H4 (cell line): ENCODE measurements at places on chromosomes 7 and 10.

- no peak for DNase-seq
Measured at GRCh38 chr10:61965703-61966395, 64.3 kb downstream of the ARID5B start.

DNA sequence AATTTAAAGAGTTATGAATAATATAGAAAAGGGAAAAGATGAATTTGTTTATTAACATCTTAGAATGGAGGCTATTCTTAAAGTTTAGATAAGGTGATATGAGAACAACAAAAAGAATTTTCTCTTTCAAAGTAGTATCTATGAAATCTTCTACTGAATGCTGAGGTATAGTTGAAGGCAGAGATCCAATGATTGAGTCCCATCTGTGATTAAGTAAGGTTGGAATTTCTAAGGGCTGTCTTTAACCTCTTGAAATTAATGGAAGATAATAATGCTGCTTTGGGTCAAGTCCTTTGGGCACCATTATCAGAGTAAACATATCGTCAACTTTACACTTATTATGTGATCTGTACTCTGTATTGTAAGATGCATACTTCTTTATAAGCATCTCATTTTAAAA is 307.9 kb downstream of the PRKG1 start:
- DNase-seq: no peak

GRCh38 chr10:124345521-124345920 is 73.2 kb downstream of the OAT start:
- DNase-seq: no peak

- DNase-seq: peak; percentile 62
Measured at GRCh38 chr10:95767884-95768556, 12.1 kb downstream of the ENTPD1 start.

- DNase-seq: no peak
Measured at GRCh38 chr10:132962623-132963429, 20.5 kb upstream of the CFAP46 start.

DNA sequence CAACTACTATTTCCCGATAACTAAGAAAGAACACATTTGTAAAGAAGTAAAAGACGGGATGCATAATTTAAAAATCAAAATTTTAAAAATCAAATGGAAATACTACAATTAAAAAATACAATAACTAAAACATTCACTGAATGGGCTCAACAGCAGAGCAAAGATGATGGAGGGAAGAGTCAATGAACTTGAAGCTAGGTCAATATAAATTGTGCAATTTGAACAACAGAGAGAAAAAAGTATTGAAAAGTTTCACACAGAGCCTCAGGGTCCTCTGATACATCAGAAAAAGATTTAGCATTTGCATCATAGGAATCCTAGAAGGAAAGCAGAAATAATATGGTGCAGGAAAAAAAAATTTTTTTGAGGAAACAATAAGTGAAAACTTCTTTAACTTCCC is 581.0 kb downstream of the KCNMA1 start:
- DNase-seq: no peak

- DNase-seq: no peak
Measured at GRCh38 chr7:91514591-91514990, 250.4 kb downstream of the FZD1 start.

- DNase-seq: no peak
Measured at GRCh38 chr10:71077796-71078453, 134.4 kb upstream of the UNC5B start.

DNA sequence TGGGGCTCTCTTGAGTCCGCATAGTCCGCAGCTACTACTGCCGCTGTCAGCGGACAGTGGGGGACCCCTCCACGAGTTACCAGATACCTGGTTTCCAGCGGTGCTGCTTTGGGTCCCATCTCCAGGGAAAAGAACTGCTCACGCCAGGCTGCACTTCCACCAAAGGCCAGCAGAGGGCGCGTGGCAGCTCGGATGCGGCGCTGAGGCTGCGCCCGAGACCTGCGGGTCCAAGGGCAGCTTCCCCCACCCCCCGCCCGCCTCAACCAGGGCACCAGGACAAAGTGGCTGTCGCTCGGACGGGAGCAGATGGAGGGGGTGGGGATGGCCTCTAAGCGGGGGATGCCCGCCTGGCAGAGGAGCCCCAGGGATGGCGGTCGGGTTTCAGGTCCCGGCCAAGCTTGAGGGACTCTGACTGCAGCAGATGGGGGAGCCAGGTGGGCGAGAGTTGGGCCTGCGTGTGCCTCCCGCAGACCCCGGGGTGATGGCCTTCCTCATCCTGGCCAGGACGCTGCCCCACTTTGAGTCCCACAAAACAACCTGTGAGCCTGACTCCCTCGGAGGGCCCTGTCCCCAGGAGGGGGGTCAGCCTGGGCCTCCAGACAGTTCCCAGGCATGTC is 23.8 kb upstream of the ZNF735 start:
- no peak for DNase-seq

DNA sequence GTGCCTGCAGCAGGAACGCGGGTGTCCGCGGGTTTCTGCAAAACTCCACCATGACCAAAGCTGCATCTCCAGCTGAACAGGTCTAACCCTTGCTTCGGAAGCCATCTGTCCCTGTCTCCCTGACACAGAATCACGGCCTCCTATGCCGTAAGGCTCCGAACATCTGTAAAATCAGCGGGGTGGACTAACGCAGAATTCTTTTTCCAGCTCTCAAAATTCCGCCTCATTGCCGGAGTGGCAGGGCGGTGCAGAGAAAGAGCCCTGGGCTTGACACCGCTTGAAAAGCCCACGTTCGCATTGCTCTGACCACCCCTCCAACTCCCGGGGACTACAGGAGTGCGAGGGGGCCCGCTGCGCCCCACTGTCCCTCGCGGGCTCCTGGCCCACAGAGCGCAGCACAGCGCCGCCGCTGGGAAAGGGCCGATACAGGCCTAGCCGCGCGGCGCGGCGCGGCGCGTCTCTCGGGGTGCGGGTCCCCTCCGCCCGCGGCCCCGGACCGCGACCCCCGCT is 409 bp downstream of the DNMBP start:
- DNase-seq: no peak

- no peak for DNase-seq
Measured at GRCh38 chr10:106982268-106982667, 182.2 kb downstream of the SORCS1 start.
